ENCODE measurements at places on chromosomes 1 and 21. TPM values are rescaled to one million over a fixed set of nuclear protein-coding genes. Genes with fewer than 3 reads are reported as not detected.

Gene PRAMEF5
- total RNA-seq: not detected

Gene LEMD1
- not detected for total RNA-seq

Gene SLC2A1
- 86.8 TPM for total RNA-seq

Gene ZNF683
- total RNA-seq: not detected

Gene PEX10
- 27.7 TPM for total RNA-seq
